HAP-1 (cell line): ENCODE measurements at places on chromosomes 2 and 18.
A peak's percentile ranks its signal among the peaks of the same experiment; 100 is the strongest.

DNA sequence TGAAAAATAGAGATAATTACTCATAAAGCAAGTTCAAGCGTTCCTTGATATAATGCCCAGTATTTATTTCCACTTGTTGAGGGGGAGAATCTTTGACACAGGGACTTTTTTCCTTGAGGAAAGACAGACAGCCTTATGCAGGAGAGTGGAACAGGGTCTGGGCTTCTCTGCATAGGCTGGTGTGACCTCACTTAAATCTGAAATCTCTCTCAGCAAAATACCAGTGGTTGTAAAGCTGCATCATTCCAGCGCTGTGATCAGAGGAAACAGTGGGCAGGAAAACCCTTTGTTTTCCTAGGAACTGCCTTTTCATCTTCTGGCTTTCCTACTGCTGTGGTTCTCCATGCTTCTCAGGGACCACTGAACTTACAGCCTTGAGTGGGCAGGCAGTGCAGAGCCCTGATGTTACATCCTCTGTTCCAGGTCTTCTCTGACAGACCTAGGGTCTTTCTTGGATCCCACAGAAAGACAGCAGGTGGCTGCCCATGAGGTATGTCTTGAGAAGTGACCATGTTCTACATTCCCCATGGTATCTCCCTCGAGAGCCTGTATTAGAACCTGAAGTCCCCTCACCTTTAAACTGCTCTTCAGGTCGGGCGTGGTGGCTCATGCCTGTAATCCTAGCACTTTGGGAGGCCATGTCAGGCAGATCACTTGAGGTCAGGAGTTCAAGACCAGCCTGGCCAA is 17.6 kb upstream of the MAP4K4 start:
- no peak for DNase-seq

GRCh38 chr2:20623741-20624155 is 27.1 kb downstream of the HS1BP3 start:
- no peak for DNase-seq

GRCh38 chr2:140600116-140600515 is 1530.7 kb downstream of the LRP1B start:
- DNase-seq, result no peak

DNA sequence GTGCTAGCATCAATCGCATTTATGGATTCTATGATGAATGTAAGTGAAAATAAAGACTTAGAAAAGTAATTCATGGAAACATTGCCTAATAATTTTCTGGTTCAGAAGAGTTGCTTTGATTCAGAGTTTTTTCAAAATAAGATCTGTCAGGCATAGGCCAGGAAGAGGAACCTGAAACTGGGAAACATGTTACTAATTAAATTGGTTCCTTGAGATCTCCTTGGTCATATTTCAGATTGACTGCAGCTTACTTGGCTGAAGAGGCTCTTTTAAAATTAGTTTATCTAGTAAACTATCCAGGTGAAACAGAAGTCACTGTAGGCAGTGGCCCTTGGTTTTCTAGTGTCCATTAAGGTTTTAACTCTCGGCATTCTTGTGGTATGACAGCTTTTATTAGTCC is 27.4 kb downstream of the PPP1CB start:
- DNase-seq, result no peak

- DNase-seq, result no peak
Observed at GRCh38 chr2:200054681-200055468, 99.5 kb downstream of the MAIP1 start.

GRCh38 chr2:99926986-99927385 is 215.4 kb downstream of the AFF3 start:
- DNase-seq, result no peak

- DNase-seq, result no peak
Observed at GRCh38 chr2:120257522-120257921, 4.9 kb downstream of the RALB start.

DNA sequence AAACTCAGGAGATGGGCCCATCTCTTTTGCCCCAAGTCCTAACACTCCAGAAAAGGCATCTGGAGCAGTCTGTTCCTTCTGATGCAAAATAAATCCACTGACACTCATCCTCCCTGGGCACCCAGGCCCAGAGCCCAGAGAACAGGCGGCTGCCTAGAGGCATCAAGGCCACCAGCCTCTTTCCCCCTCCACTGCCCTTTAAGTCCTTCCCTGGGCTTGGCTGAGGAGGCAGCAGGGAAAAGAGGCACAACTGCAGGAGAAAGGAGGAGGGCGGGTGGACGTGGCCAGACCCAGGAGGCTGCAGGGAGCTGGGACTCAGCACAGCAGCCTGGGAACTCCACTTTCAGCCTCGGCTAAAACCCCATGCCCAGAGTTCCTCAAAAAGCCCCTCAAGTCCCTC is 99.7 kb upstream of the ID2 start:
- DNase-seq, result no peak

- DNase-seq, result no peak
Observed at GRCh38 chr2:100844514-100844913, 24.6 kb downstream of the NPAS2 start.

DNA sequence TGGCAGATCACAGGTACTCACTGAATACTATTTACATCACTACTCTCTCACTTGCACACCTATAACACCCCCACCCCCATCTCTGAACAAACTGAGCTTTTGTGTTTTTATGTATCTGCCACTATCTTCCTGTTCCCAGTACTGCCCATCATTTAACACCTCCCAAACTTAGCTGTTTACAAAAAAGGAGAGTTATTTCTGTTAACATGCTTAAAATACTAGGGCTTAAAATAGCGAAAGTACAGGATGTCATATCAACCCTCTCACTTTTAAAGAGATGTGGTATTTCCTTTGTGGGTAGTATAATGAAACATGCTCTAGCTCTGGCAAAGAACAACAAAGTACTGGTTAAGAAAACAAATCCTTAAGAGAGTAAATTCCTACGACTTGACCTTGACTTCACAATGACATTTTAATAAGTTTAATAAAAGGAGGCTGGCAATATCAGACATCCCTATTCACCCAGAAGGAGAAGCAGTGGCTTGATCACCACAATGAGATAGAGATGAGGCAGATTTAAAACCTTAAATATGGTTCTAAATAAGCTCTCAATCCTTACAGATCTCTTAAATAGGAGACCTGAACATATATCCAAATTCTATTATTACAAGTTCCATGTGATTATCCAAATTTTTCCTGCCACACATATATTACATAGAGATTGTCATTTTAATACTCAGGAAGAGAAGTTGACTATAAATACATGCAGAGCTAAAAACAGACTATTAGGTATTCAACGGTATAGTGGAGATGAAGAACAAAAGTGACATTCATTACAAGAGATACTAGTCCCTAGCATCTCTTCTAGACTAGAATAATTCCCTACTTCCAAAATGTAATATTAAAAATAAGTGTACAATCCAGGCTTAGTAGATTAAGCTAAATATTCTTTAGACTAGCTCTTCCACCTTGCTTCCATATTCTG is 36.9 kb downstream of the TRAK2 start:
- no peak for DNase-seq

- DNase-seq, result no peak
Observed at GRCh38 chr2:114446571-114446970, 4.1 kb downstream of the DPP10 start.

DNA sequence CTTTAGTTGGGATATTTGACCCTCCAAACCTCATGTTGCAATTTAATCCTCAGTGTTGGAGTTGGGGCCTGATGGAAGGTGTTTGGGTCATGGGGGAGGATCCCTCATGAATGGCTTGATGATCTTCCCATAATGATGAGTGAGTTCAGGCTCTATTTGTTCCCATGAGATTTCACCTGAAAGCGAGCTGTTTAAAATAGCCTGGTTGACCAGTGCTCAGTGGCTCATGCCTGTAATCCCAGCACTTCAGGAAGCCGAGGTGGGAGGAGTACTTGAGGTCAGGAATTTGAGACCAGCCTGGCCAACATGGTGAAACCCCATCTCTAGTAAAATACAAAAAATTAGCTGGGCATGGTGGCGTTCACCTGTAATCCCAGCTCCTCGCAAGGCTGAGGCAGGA is 14.9 kb upstream of the PSME4 start:
- DNase-seq, result no peak

- no peak for DNase-seq
Observed at GRCh38 chr2:182664212-182664611, 51.8 kb upstream of the DNAJC10 start.

GRCh38 chr2:134281815-134282419 is 28.0 kb downstream of the MGAT5 start:
- DNase-seq, result no peak

DNA sequence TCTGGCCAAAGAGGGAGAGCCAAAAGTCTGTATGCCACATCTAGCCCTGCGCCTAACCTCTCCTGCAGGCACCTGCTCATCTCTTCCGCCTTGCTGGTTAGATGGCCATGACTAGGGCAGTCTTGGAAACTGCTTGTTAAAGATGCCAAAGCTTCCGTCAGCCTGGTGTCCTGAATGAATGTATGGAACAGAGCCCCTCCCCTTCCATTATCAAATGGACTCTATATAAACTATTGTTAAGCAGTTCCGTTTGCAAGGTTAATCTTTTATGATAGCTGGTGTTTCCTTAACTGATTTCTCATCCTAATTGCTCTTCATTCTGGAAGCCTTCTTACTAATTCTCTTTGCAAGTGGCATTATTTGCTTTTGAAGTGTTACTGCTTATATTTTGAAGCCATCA is 87.1 kb downstream of the ATP9B start:
- no peak for DNase-seq

DNA sequence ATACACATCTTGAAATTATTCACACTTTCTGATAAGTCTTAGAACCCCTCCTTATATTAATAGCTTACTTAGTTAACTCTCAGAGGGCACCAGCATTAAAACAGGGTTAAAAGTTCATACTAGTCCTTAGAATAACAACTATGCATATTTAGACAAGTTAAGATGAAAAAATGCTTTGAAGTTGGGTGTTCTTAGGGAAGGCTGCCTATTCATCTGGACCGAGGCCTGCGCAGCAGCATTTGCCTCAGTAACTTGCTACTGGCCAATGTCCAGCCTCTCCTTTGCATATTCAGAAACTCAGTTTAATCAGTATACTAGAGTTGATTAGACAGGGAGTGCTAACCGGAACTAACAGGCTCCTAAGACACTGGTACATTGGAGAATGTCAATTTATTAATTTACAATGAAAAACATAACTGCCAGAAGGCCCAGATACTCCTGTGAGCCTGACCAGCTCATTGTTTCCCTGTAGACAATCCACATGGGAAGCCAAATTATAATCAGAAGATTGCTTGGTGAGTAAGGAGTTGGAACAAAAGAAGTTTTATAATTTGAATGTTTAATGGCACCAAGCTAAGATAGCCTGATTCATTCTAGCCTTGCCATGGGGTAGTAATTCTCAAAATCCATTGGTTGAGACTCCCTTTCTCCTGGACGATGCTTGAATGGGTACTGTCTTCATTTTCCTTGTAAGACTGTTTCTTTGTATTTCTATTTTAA is 48.9 kb downstream of the DYNC1I2 start:
- no peak for DNase-seq

DNA sequence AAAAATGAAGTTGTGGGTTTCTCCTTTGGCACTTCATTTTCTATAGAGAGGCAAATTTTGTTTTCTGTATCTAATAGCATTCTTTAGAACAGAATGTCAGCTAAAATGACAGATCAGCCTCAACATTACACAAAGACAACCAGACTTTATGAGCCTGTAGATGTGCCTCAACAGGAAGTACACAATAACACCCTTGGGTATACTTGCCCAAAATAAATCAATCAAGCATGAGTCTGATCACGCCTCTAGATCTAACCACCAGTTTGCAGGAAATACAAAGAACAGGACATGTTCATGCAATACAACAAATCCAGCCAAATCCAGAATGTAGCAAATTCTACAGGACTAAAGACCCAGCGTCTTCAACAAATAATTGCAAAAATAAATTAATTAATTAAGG is 11.2 kb upstream of the DAPL1 start:
- DNase-seq, result no peak

- DNase-seq, result no peak
Observed at GRCh38 chr2:152513681-152514080, 178.7 kb downstream of the FMNL2 start.

DNA sequence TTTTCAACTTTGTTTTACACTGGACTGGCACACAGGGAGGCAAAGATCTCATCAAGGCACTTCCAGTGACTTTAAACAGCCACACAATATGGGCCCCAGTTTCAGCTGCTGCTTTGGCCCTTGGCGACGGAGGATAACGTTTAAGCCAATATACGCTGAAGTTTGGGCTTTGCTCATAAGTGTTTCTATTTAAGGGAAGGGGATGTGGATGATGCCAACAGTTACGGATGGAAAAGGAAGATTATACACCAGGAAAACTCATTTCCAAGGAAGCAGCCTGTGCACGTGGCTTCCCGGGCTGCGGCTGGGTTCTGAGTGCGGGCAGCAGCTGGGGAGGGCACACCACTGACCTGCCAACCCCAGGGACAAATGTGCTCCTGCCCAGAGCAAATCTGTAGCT is 151.1 kb downstream of the SH3BP4 start:
- DNase-seq, result no peak

DNA sequence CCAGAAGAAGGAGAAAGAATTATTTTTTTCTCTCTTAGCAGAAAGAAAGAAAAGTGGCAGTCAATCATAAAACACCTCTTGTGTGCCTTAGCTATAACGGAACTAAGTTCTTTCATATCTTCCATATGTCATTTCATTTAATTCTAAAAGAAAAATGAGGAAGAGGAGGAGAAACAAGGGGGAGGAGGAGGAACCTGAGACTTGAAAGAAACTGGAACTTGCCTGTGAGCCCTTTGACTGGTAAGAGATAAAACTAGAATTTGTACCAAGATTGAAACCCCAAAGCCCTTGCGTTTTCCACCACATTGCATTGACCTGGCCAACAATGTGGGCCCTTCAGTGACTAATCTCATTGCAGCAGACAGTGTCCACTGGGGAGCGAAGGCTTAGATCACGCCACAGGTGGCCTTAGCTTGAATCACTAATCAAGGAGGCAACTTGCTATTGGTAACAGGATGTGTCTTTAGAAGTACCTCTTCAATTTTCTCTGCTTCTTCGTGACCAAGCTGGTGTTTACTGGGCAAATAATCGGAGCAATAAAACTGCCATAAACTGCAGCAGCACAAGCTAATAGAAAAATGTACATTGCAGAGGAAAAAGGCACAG is 307.9 kb downstream of the CLIP4 start:
- DNase-seq, result no peak

- DNase-seq, result peak; percentile 30
Observed at GRCh38 chr2:73290049-73290839, 3.1 kb downstream of the EGR4 start.

GRCh38 chr2:38600242-38600891 is 2.4 kb downstream of the HNRNPLL start:
- peak; percentile 64 for DNase-seq

GRCh38 chr18:58792086-58792485 is 72.6 kb upstream of the ZNF532 start:
- no peak for DNase-seq

DNA sequence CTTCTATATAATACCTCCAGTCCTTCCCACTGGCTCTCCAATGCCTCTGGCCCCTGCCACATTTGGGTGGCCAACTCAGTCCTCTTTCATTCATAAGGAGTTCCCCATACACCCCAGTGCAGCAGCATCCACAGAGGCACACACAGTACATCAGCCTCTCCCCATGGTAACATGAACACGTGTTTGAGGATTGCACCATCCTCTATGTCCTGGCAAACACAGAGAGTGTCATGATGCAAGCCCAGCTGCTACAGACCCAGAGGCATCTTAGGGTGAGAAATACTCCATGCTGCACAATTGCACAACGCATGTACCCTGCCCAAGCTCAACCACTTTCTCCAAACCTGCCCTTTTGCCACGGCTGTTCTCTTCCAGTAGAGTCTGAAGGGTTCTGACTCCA is 11.5 kb downstream of the IGFBP5 start:
- no peak for DNase-seq

- DNase-seq, result no peak
Observed at GRCh38 chr2:152632736-152633135, 84.5 kb downstream of the PRPF40A start.
